ENCODE measurements at places on chromosomes 1 and 21.
A peak's percentile ranks its signal among the peaks of the same experiment; 100 is the strongest.

GRCh38 chr21:28734522-28735175, 258.0 kb downstream of the LTN1 start:
- DNase-seq, result no peak

GRCh38 chr1:40592107-40592803, 60.8 kb downstream of the ZNF684 start:
- no peak for DNase-seq

GRCh38 chr1:6572653-6573383, 7.0 kb upstream of the ZBTB48 start:
- DNase-seq, result no peak

GRCh38 chr1:193054169-193054675, 4.9 kb downstream of the UCHL5 start:
- DNase-seq, result no peak

DNA sequence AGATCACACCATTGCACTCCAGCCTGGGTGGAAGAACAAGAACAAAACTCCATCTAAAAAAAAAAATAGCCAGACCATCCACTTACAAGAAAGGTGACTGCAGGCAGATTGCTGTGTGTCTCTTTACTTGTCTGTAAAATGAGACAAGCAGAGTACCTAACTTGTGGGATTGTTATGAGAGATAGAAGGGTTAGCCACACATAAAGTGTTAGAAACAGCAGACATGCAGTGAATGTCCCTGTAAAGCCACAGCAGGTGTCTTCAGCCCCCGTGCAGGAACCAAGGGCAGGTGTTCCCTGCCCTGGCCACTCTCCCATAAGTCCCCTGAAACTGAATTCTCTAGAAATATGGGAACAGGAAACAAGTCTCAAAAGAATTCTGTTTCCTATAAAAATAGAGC, 40.8 kb upstream of the EFHD2 start:
- no peak for DNase-seq

GRCh38 chr21:21466752-21467151, 468.5 kb downstream of the NCAM2 start:
- no peak for DNase-seq

DNA sequence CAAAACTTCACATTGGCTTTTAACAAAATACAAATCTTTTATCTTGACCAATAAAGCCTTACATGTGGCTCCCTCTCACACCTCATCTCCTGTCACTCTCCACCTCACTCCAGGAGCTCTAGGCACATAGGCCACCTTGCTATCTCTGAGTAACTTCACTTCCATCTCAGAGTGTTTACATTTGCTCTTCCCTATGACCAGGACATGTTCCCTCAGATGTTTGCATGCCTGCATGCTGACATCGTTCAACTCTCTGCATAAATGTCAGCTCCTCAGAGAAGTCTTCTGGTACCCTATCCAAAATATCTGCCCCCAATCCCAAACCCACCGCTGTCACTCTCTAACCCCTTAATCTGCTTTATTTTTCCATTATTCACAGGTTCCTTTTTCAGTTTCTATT, 110.9 kb downstream of the TOMM20 start:
- DNase-seq, result no peak

GRCh38 chr21:46560568-46561444, 44.1 kb downstream of the S100B start:
- no peak for DNase-seq

DNA sequence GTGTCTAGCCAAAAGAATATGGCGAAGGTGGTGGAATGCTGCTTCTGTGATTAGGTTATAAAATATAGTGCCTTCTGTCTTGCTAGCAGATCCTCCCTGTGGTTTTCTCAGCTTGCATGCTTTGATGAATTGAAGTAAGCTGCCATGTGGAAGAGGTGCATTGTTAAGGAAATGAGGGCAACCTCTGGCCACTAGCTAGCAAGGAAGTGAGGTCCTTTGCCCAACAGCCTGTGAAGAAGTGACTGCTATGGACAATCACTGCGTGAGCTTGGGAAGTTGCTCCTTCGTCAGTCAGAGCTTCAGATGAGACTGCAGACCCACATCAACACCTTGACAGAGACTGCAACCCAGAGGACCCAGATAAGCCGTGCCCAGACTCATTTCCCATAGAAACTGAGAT, 109.4 kb downstream of the GIPC2 start:
- no peak for DNase-seq

DNA sequence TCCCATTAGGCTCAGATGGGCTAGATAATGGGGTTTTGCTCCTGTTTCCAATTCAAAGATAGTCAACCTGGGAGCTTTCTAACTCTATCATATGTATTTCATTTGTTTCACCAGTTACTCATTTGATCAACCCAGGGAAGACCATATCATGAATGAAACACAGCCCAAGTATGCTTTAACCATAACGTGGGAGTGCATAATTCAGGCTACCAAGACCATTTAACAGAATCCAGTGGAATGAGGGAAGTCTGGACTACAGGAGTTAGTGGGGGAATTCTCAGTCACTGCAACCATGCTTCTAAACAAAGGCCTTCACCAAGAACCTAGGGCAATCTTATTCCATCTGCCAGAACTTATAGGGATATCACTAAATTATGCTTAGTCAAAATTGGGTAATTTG, 15.0 kb upstream of the SLC16A1 start:
- DNase-seq, result no peak

GRCh38 chr1:116488071-116488470, 82.8 kb downstream of the CD58 start:
- DNase-seq, result no peak

DNA sequence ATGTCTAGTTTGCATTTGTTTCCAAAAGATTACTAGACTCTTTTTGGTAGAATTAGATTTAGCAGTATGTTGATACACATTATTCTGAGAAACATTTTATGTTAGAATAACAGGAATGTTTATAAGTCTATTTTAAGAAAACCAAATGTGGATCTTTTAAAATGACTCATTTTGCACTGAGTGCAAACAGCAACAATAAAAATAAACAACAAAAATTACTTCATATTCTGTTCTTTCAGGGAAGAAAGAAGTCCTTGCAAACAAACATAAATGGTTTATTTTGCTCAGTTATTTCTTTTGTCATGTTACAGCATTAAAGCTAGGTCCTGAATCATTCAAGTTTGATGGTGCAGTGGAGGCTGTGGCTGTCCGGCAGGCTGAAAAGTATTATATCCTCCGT, 106.8 kb upstream of the TENT5C start:
- no peak for DNase-seq

DNA sequence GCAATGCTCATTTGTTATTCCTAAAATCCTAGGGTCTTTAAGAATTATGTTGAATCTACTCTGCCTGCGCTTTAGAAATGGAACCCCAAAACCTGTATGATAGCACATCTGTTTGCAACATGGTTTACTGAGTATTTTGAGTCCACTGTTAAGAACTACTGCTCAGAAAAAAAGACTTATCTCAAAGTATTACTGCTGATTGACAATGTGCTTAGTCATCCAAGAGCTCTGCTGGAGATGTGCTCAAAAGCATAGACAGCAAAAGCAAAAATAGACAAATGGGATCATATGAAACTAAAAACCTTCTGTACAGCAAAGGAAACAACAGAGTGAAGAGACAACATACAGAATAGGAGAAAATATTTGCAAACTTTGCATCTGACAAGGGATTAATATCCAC, 107.0 kb downstream of the CTH start:
- DNase-seq, result no peak

GRCh38 chr1:93848350-93848883, 30.6 kb downstream of the DNTTIP2 start:
- DNase-seq, result no peak

- no peak for DNase-seq
Observed at GRCh38 chr1:74465193-74465681, 47.2 kb downstream of the LRRC53 start.

- peak; percentile 93 for DNase-seq
Observed at GRCh38 chr1:58874757-58875755, 91.2 kb upstream of the JUN start.

GRCh38 chr1:156914440-156914856, 6.0 kb upstream of the LRRC71 start:
- no peak for DNase-seq

GRCh38 chr1:16727190-16728111, 12.9 kb upstream of the RNU1-4 start:
- no peak for DNase-seq
